ENCODE measurements at places on chromosomes 5 and 9. TPM values are rescaled to one million over a fixed set of nuclear protein-coding genes. Genes with fewer than 3 reads are reported as not detected.

TMEM252 gene
- polyA plus RNA-seq = not detected

TPPP gene
- 0.07 TPM for polyA plus RNA-seq

IFNK gene
- polyA plus RNA-seq = not detected

CORO2A gene
- 1.5 TPM for polyA plus RNA-seq

TNFSF15 gene
- 0.13 TPM for polyA plus RNA-seq

TICAM2 gene
- 1.2 TPM for polyA plus RNA-seq

Measured in BJ (cell line).